Fibroblast of the conjunctiva (primary cell): ENCODE measurements at places on chromosomes 4 and X.
A peak's percentile ranks its signal among the peaks of the same experiment; 100 is the strongest.

DNA sequence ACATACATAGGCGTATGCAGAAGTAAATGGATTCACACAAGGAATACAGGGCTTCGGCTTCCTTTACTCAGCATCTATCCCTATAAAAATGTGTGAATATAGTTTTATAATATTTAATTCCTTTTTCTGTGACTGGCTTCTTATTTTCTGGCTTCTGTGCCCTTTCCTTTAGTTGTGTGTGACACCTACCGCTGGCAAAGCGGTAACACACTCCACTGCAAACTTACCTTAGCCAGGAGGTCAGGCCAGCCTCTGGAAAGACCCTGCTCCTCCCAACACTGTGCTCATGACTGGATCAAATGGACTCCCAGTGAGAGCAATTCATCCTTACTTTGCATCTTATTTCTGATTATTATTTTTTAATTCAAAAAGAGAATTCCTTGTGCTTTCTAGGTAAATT lies 244.2 kb downstream of the ANK2 start:
- DNase-seq = no peak

GRCh38 chrX:39891781-39892180 lies 206.0 kb downstream of the BCOR start:
- DNase-seq = no peak

DNA sequence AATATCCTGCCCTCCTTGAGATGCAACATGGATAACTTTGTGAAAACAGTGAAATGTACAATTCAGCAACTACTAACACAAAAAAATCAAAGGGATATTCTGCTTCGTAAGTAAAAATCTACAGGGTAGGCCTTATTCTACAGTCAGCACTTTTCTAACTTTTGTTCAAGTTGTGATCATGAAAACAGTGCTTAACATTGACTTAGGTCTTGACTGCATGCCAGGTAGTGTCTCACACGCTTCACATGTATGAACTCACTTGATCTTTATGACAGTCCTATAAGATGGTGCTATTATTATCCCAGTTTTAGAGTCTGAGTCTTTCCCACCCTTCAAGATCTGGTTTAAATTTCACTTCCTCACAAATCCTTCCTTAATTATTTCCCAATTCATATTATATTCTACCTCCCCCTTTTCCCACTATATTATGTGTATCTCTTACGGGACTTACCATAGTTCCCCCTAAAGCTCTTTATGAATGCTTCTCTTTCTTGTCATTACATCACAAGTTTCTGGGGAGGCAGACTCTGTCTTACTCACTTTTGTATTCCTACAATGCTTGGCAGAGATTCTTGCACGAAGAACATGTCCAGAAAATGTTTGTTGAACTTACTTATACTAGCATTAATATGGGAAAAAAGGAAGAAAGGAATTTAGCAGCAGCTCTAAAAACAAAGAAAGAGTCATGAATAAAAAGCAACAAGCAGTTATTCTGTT lies 179.8 kb downstream of the SCFD2 start:
- peak; percentile 74 for DNase-seq

- peak; percentile 31 for DNase-seq
These were observed 55.5 kb upstream of the MAGED1 start for GRCh38 chrX:51837921-51838320.

DNA sequence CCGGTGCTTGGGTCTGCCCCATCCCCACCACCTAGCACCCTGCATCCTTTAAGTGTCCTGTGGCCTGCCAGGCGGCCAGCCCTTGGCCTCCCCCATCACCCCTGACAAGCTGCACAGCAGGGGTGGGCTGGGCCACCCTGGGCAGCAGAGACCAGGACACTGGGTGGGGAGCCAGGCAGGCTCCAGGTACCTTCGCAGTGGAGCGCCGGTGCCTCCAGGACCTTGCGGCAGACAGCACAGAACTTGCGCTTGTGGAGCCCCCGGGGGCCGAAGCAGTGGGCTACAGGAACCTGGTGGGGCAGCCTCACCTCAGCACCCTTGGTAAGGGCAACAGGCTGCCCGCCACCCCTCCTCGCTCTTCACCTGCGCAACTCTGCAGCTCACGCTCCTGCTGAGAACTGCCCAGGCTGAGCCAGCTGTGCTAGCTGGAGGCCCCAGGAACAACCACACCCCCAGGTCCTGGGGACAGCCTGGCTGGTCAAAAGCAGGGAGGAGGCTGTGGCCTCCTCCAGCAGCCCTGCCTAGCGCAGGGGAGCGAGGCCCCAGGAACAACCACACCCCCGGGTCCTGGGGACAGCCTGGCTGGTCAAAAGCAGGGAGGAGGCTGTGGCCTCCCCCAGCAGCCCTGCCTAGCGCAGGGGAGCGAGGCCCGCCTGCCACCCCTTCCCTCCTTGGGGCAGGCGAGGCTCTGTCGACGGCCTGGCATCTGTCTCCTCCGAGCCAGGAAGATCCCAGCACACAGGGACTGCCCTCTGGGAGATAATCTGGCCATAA lies 4.6 kb downstream of the DGKQ start:
- no peak for DNase-seq

DNA sequence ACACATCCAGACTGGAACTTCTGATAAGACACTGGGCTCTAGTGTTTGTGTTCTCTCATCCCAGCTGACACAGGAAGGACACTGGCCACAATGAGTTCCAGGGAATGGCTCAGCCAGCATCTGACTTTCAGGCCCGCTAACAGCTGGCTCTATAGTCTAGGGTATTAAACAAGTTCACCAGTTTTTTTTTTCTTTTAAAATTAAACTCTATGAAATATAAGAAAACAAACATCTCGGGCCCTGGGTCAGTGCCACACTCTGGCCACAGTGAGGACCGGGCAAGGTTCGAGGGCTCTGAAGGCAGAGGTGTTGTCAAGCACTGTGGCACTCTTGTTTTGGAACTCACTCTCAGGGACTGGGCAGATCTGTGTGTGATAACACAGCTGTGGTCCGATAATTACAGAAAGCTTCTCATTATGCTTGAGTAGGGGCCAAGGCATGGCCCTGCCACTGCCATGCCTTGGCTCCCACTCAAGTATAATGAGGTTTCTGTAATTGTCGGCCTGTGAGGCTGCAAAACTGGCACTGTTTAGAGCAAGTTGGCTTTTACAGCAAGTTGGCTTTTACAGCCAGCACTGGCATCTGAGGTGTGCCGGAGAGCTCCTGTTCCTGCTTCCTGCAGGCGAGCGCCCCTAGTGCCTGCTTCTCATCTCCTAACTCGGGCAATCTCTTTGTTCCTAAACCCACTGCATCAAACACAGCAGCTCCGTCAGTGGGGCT lies 62.8 kb downstream of the PPP1R2C start:
- DNase-seq = no peak

DNA sequence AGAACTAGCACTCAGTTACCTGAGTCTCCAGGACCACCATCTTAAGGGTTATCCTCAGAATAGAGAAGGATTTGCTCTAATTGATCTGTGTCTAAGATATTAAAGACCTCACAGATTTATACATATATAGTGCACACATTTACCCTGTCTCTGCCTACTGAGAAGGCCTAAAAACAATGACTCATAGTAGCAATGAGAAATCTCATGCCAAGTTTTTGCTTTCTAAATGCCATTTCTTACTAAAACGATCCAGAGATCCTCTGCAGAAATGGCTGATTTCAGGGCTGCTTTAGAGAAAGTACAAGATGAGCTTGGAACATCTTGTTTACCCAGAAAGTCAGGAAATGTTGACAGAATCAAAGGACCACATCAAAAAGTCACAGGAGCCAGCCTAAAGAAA lies 79.1 kb upstream of the INPP4B start:
- DNase-seq = no peak

GRCh38 chrX:47198026-47198686 lies 4.5 kb downstream of the UBA1 start:
- no peak for DNase-seq

DNA sequence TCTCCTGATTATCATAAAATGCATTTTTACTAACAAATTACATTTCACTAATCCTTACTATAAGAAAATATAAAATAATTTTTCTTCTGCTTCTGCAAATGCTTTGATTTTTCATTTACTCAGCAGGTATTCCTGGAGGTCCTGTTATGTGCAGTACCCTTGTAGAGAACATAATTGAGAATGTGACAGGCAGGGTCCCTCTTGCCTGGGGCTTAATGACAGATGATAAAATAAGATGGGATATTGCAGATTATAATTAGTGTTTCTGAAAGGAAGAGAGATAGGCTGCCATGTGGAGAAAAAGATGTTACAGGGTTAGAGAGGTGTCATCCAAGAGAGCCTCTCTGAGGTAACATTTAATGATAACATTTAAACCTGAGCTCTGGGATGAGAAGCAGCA lies 128.9 kb downstream of the MAD2L1 start:
- DNase-seq = no peak

- no peak for DNase-seq
These were observed 33.0 kb downstream of the PLAC1 start for GRCh38 chrX:134625315-134625718.

DNA sequence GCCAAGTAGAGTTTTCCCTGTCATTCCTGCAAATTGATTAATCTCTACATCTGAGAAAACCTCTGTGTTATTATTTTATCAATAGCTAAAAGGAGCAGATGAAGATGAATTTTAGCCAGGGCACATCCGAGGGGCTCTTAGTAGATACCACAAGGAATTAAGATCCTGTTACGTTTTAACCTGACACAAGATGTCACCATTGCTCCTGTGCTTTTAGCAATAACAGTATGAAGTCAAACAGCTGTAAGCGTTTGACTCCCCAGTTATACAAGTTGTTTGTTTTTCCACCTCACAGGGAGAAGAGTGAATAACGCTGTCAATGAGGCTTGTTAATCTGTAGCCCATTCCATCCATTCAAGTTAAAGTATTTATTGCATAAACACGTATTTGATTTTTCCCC lies 76.0 kb upstream of the AP1S2 start:
- no peak for DNase-seq

- no peak for DNase-seq
These were observed 401.5 kb upstream of the DIPK2B start for GRCh38 chrX:45602151-45602550.

DNA sequence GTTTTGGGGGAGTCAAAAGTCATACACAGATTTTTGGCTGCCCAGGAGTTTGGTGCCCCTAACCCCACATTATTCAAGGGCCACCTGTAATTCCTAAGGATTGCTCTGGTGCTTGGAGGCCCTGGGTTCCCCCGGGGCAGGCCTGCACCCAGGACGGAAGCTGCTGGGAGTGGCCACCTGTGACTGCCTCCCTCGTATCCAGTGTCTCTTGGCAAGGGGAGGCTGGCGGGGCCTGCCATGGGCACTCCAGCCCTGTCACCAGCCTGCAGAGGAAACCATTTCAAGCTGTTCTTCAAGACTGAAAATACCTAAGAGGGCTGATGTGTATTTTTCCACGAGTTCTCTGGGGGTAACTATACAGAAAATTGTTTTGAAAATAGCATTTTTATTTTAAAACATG lies 24.5 kb upstream of the GPR78 start:
- no peak for DNase-seq

DNA sequence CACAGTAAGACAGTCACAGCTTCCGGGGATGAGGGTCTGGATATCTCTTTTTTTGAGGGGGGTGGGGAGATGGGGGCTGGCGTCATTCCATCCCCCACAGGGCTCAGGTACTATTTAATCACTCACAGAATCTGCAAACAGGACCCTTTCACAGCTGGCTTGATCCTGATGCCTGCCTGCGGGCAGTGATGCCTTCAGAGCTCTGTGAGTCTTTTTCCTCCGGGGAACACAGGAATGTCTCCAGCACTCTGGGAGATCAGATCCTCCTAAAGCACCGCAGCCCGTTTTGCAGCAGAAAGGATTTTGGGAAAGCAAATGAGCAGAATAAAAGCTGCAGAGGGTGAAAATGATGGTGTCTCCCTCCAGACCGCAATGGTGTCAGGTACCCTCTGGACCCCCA lies 13.2 kb upstream of the SHOX start:
- no peak for DNase-seq

DNA sequence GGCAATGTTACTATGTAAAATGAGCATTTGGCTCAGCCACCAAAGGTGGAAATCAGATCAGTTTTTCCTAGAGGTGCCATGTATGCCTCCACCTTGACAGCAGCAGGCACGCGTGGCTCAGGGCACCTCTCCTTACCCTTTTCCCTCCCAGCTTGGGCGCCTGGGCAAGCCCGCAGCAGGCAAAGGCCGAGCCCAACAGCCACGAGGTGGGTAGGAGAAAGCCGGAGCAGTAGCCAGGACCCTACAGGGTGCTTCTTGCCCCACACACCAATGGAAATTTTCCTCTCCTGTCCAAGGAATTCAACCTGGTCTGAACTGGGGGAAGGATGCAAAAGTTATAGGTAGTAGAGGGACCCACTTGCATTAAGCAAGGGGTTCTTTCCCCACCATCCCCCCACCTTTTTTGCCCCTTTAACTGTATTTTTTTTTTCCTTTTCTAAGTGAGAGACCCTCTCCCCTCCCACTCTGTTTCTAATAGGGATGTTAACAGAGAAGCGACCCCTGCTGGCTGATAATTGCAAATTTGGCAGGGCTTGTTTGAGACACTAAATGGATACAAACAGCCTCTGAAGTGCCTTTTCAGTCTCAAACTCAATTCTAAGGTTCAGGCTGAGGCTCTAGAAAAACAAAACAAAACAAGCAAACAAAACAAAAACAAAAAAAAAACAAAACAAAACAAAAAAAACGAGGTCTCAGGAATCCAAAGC lies 895.1 kb downstream of the PCDH18 start:
- no peak for DNase-seq

DNA sequence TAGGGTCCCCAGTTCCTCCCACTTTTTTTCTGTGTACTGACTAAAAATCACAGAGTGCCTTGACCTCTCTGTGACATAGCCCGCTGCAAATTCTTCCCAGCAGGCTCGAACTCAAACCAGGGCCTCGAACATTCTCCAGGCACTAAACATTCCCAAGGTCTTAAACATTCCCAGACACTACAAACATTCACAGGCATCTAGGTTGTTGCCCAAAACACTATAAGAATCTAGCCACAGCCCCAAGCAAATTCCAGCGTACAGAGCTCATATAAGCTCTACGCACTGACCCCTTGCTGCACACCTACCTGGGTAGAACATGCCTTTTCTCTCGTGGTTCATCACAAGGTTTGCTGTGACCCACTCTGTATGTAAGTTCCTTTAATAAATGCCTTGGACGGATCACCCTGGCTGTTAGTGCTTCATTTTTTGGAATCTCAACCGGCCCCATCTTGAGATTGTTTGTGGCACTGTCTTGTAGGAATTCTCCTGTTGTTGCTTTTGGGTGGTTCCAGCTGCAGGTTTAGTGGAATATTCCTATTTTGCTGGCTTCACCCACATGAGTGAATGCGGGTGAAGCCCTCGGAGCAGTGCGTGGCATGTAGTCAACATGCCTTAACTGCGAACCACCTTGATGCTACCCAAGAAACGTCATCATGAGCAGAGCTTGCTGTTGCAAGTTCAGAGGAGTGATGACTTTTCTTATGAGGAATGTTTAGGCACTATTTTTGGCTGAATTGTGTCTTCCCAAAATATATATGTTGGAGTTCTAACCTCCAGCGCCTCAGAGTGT lies 230.0 kb downstream of the HS3ST1 start:
- DNase-seq = no peak

DNA sequence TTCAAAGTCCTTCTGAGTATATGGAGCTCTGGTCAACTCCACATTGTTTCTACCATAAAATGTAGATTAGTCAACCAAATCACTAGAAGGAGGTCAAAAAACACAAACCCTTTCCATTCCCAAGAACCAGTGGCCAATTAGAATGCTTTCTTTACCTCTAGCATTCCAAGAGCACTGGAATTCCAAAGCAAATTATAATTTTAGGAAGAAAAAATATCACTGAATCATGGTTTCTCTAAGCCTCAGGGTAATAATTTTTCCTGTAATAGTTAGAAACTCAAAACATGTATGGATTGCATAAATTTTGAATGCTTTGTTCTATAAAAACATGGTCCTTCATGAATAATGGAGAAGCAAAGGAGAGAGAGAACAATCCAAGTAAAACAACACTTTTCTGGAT lies 39.5 kb downstream of the LEF1 start:
- no peak for DNase-seq
